ENCODE measurements at places on chromosomes 7 and 10.

- peak; percentile 33 for DNase-seq
Observed at GRCh38 chr10:93180482-93180931, 106.8 kb downstream of the CYP26A1 start.

GRCh38 chr10:110503528-110504110 is 5.9 kb downstream of the DUSP5 start:
- no peak for DNase-seq

- DNase-seq = no peak
Observed at GRCh38 chr10:129194181-129194870, 272.7 kb upstream of the MGMT start.

DNA sequence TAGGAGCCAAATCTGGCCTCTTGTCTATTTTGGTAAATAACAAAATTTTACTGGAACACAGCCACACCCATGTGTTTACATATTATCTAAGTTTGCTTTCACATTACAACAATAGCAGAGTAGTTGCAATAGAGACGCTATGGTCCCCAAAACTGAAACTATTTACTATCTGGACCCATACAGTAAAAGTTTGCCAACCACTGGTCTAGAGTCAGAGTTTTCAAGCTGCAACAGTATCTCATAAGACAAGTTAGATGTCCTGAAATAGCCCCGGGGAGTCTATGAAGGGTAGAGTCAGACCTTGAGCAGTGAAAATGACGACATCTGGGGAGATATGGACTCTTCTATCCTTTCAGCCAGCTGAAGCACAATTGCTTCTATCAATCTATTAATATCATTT is 74.2 kb downstream of the CTNNA3 start:
- DNase-seq = no peak

- no peak for DNase-seq
Observed at GRCh38 chr7:29284696-29285443, 90.3 kb downstream of the CHN2 start.

Data from testis (tissue), 5 donors.